IMR-90 (cell line): ENCODE measurements at places on chromosomes 3 and 15.

GRCh38 chr3:42079701-42080452, 11.3 kb upstream of the TRAK1 start:
- DNase-seq: no peak

GRCh38 chr3:113574213-113574612, 41.9 kb downstream of the SIDT1 start:
- no peak for DNase-seq

- DNase-seq: peak; percentile 91
Observed at GRCh38 chr3:193869221-193870201, 266.4 kb upstream of the HES1 start.

GRCh38 chr15:47756872-47757271, 39.6 kb downstream of the SEMA6D start:
- DNase-seq: peak; percentile 91

DNA sequence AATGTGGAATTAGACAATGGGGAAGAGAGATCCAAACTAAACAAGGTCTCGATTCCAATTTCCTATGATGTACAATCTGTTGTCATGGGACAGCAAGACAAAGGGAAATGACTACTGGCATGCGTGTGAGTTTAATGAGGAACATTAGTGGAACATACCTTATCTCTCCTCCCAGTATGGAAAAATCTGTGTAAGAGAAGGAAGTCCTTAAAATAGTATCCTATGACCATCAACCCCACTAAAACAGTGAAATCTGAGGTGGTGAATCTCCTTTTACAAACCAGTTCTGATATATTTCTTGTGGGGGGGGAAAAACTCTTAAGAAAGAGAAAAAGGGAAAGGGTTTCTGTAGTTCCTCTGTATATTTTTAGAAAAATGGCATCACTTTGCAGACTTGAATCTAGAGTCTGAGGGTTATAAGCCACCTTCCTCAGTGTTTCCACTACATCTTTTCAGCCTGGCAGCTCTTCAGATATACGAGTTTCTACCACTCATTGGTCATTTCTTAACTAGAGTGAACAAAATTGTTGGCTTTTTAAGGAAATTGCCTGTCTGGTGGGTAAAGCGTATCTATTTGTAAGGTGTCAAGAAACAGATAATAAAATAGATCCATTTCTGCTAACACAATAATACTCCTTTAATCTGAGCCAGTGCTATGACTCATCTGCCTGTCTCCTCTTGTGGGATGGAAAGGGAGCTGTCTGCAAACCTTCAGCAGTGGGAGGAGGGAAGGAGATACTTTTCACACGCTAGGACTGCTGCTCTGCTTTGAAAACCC, 3.0 kb upstream of the TNFAIP8L3 start:
- DNase-seq: peak; percentile 63

- peak; percentile 54 for DNase-seq
Observed at GRCh38 chr3:119338754-119339153, 44.6 kb downstream of the ARHGAP31 start.

DNA sequence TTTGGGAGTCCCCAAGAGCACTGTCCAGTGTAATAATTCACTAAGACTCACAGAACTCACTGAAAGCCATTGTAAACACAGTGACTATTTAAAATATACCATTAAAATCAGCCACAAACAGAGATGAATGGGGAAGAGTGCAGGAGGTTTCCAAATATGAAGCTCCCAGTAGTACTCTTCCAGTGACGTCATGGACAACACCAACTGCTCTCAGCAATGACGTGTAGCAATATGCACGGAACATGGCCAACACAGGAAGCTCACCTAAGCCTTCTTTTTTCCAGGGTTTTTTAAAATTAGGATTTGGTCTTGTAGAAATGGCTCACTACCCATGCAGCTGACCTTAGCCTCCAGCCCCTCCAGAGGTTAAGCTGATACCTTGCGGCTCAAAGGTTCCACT, 1224.1 kb upstream of the CADM2 start:
- DNase-seq: no peak

DNA sequence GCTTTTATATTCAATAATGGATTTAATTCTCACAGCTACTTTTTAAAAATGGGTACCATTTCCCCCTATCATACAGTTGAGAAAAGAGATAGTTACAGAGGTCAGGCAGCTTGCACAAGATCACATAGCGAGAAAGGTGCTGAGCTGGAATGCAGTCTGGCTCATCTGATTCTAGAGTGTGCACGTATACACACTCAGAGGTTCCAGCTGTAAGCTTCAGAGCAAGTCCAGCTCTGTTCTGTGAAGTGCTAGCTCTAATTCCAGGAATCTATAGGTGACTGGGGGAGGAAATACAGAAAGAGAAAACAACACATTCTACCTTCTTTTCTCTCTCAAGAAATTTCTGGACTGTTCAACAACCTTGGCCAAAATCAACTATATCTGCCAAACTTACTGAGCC, 318.7 kb downstream of the FOXP1 start:
- no peak for DNase-seq

- DNase-seq: peak; percentile 15
Observed at GRCh38 chr15:83322061-83322460, 37.6 kb upstream of the BNC1 start.

DNA sequence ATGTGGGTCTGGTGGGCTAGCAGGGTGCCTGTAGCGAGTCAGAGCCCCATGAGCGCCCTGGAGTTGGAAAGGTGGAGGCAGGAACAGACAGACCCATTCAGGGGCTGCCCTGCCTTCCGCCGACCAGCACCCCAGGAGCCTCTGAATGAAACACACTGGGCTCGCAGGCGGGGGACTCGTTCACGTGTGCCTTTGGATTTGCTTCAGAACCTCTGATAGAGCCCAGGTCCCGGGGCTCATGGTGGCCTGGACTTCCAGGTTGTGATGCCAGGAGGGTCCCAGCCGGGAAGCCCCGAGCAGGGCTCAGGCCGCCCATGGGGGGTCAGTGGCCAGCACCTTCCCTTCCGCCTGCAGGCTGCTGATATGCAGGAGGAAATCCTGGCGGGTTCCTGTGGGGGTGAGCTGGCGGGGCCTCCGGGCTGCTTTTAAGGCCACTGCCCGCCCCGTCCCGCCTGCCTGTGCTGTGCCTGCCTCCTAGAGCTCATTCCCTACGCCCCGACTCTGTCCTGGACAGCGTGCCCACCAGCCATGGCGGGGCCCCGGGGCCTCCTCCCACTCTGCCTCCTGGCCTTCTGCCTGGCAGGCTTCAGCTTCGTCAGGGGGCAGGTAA, at the start of gene STAB1:
STAB1 (plus strand) TSS at position 453 of the 610 bp plus-strand sequence; CDS start at position 529, 76 bp downstream.
- DNase-seq: no peak

- DNase-seq: no peak
Observed at GRCh38 chr3:14617508-14618023, 34.0 kb upstream of the CCDC174 start.

GRCh38 chr3:156175570-156175969, 55.2 kb downstream of the KCNAB1 start:
- DNase-seq: peak; percentile 27
